ENCODE measurements at places on chromosomes 11 and 22. TPM values are rescaled to one million over a fixed set of nuclear protein-coding genes. Genes with fewer than 3 reads are reported as not detected.

NXPE2 gene
- total RNA-seq: 0.15 TPM

- no peak for DNase-seq
Measured at GRCh38 chr22:49212466-49212865, 615.2 kb downstream of the BRD1 start.

SERPING1 gene
- 55.8 TPM for total RNA-seq

DNA sequence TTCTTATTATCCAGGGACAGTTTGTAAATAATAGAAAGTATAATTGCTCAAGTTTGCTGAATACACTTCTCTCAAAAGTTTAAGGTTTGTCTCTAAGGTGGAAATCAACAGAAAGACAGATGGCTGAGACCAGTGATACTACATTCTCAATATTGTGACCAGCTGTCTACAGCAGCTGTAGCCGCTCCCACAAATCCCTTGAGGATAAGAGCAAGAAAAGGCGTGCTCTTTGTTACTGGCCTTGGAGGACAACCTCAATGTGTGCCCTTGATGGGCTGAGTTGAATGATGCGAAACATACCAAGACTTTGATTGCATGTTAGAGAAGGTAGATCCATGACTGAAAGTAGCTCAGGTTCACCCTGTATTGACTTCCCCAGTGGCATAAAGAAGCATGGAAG lies 6.1 kb downstream of the OR6M1 start:
- no peak for DNase-seq

CHRNA10 gene
- 1.6 TPM for total RNA-seq

- no peak for DNase-seq
Measured at GRCh38 chr22:41001722-41002122, 50.5 kb downstream of the RBX1 start.

- no peak for DNase-seq
Measured at GRCh38 chr11:69545976-69546617, 64.6 kb downstream of the LINC01488 start.

GRCh38 chr11:18088966-18089365 lies 16.9 kb downstream of the SAAL1 start:
- no peak for DNase-seq

INPP5J gene
- total RNA-seq: 16.3 TPM

- DNase-seq: no peak
Measured at GRCh38 chr11:2015025-2015424, 17.4 kb upstream of the H19 start.

DNA sequence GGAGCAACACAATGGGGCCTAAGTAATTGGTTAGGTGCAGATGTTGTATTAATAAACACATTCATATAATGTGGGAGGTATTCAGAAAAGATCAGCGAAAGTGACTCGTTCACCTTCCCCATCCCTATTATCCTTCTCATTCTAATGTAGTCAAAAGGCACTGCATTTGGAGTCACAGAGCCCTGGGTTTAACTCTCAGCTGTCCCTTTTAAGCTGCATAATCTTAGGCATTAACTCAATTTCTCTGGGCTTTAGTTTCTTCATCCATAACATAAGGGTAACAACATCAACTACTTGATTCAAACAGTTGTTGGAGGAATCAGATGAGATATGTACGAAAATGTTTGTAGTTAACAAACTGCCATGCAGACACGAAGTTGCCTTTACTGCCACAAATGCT lies 187.6 kb upstream of the PITPNB start:
- DNase-seq: no peak

- no peak for DNase-seq
Measured at GRCh38 chr22:17864398-17865182, 90.3 kb upstream of the BID start.

C11orf91 gene
- total RNA-seq: not detected

DNA sequence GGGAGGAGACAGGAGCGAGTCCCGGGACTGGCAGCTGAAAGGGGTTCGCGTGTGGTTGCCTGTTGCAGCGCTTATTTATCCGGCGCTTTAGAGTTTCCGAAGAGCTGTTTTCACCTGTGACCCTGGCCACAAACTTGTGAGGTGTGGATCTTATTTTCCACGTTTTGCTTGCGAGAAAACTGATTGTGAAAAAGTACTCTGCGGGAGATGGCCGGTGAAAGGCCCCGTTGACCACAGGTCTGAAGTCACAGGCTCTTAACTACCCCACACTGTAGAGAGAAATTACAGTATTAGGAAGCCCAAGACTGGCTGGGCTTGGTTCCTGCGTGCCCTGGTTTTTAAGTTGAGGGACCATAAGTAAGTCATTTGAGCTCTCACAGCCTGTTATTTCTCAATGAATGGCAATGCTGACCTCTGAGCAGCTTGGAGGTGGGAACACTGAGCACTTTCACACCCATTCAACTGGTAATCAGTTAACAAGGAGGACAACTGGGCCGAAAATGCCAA lies 379 bp upstream of the RAB38 start:
- DNase-seq: no peak

DNA sequence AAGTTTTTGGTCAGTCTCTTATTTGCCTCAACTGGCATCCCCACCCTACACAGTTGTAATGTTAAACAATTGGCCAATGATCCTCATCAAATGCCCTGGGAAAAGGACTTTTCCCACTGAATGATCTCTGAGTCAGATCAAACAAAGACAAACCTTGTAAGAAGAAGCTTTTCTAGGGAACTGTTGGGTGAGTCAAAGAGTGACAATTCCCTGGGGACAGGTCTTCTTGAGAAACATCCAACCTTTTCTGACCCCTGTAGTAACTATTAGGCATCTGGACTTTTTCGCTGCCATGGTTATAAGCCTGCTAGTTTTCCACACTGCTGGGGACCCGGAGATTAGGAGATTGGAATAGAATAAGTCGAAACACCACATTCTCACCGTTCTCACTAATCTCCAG lies 789.8 kb upstream of the API5 start:
- no peak for DNase-seq

CDC42EP1 gene
- total RNA-seq: 16.8 TPM

SORL1 gene
- 6.7 TPM for total RNA-seq

DNA sequence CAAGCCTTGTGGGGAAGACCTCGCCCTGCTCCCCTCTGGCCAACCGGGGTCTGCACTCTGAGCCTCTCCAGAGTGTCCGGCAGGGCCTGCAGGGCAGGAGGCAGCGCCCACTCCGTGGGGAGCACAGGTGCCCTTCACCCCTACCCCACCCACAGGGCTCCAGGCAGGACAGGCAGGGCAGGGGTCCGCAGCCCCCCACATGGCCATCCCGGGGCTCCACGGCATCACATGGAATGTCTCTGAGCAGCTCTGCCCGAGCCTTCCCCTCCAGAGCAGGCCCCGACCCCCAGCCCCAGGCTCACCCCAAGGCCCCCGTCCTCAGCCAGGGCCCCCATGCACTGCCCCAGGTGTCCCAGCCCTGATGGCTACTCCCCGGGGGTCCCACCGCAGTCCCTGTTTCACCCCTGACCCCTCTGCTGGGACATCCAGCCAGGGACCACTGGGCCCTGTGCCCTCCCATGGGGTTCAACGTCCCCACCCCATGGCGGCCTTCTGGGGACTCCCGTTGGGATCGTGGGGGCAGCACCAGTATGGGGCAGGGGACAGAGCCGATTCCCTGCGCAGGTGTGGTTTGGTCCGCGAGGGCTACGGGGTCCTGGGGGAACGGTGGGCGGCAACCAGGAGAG lies 77.7 kb downstream of the BRD1 start:
- no peak for DNase-seq

GRCh38 chr11:76657187-76658170 lies 13.1 kb downstream of the LRRC32 start:
- DNase-seq: no peak

DNA sequence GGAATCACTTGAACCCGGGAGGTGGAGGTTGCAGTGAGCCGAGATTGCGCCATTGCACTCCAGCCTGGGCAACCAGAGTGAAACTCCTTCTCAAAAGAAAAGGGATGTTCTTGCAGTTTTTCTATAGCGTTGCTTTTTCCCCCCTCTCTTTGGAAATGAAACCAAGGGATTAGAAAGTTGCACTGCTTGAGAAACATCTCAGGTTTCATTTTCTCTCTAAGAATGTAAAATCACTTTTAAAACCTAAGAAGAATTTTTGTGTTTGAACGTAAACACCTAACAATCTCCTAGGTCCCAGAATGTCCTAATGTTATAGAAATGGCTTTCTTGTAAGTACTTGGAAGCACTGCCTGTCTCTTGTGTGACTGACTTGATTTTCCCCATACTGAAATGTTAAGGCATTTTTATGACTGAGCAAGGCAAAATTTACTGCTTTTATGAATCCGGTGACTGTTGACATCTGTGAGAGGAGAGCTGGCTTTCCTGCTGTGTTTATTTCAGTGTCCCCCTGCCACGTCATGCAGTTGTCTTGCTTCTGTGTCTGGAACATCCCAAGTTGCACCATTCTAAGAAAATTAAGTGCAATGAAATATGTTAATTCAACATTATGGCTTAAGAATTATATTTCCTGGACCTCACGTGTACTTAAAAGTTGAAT lies 37.7 kb downstream of the NF2 start:
- no peak for DNase-seq

GRCh38 chr11:121524233-121524631 lies 71.5 kb upstream of the SORL1-AS1 start:
- DNase-seq: no peak

DNA sequence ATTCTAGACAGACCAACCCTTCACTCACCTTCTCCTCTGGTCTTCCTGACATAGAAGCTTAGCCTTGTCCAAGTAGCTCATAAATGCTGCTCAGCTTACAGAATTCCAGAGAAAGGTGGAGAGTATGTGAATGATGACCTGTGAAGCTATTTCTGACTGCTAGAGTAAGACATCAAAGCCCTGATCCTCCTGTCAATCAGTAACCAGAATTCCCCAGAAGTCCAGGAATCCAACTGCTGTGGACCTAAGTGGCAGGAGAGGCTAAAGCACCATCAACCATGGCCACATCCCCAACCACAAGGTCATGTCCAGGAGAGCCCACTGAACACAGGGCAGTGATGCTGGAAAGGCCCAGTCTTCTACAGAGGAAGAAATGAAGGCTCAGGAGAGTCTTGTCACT lies 2.6 kb downstream of the OR51G2 start:
- no peak for DNase-seq

Measured in heart right ventricle (tissue), 16 donors.